ENCODE measurements at places on chromosomes 16 and 17.

- DNase-seq = no peak
Observed at GRCh38 chr16:55513616-55514015, 4.7 kb downstream of the LPCAT2 start.

GRCh38 chr16:54165912-54166865 lies 120.4 kb downstream of the IRX3 start:
- DNase-seq = no peak

DNA sequence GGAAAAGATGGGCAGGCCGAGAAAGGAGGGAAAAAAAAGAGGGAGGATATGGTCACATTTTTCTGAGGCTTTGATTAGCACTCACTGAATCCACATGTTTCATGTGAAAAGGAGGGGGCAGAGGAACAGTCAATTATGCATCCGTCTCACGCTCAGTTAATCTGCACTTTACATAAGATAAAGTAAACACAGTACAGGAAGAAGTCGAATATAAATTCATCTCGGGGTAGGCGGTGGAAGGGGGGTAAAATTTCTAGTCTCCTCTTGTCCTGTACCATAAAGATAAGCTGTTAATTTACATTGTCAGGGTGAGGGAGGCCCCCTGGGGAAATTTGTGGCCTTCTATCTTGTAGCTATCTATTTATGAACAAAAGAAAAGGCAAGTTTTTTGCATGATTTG lies 73.1 kb upstream of the CES5A start:
- no peak for DNase-seq

GRCh38 chr17:31631766-31632165 lies 227.3 kb downstream of the COPRS start:
- DNase-seq = no peak

GRCh38 chr17:29642171-29642611 lies 19.5 kb upstream of the CORO6 start:
- DNase-seq = no peak

DNA sequence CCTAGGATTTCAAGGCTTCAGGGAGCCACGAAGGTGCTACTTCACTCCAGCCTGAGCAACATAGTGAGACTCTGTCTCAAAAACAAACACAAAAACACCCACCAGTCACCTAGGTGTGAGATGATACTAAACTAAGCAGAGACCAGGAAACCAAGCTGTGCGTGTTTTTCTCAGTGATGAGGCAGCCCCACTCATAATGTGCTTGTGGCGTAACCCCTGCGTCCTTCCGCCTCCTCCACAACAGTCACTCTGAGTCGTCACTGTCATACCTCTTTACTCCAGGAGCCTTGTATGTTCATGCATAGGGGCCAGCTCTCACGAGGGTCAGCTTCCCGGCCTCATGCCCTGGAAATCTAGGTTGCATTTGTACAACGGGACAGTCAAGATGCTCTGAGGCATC lies 31.1 kb upstream of the SLC47A1 start:
- no peak for DNase-seq

GRCh38 chr17:30005709-30006320 lies 64.4 kb downstream of the EFCAB5 start:
- no peak for DNase-seq

DNA sequence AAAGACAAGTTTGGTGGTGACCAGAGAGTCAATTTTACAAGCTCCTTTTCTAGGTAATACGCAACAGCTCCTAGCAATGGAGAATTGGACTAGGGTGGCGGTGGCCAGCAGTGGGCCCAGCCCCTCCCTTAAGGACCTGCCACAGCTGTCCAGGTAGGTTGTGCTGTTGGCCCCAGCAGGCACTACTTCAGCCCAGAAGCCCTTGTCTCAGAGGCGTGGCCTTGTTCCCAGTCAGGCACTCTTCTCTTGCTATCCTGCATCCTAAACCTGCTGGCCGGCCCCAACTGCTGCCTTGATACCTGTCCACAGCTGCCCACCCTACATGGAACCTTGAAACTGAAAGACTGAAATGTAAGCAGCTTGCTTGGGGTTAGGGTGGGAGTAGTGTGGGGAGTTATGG lies 989 bp upstream of the GALK1 start:
- no peak for DNase-seq

DNA sequence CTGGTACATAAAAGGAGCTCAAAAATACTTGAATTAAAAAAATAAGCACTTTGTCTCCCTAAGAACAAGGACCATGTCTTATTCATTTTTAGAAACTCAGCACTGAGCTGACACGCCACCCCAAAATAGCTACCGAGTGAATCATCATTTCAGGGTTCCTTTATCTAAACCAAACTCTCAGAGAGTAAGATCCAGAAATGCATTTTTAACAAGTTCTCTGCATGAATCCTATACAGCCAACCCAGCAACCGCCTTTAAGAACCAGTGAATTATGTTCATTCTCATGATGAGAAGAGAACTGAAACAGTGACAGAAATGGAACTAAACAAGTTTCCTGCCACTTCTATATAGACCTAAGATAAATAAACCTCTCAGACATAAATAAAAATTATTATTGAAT lies 8.7 kb downstream of the C16orf87 start:
- DNase-seq = no peak

- no peak for DNase-seq
Observed at GRCh38 chr17:45221081-45222013, at the start of gene FMNL1. Gene FMNL1, plus strand, starts transcription at chr17:45221885. Its CDS starts 240 bp downstream, at chr17:45222125.

- DNase-seq = no peak
Observed at GRCh38 chr17:17382971-17383370, 79.8 kb downstream of the NT5M start.

- DNase-seq = no peak
Observed at GRCh38 chr16:52099382-52099781, 447.6 kb downstream of the TOX3 start.

- no peak for DNase-seq
Observed at GRCh38 chr17:36675250-36675649, 73.9 kb downstream of the MRM1 start.

- peak; percentile 62 for DNase-seq
Observed at GRCh38 chr17:31524926-31525800, 133.7 kb downstream of the RAB11FIP4 start.

DNA sequence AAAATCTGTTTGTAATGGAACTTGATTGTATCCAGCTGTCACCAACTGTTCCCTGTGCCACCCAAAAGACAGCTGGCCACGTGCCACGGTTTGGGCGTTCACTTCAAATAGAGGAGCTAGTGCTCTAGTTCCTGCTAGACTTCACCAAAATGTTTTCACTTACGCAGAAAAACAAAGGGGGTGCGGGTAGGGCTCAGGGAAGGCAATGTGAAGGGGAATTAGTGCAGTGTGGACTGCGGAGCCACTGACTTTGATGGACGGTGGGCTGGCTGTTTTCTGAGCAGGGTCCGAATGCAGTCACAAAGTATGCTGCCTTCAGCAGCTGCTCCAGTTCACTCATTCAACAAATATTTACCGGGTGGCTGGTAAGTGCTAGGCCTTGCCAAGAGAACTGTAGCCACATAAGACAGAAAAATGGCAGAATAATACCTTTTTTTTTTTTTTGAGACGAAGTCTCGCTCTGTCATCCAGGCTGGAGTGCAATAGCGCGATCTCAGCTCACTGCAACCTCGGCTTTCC lies 7.6 kb upstream of the CYTH1 start:
- no peak for DNase-seq

GRCh38 chr16:17459903-17460521 lies 10.7 kb downstream of the XYLT1 start:
- no peak for DNase-seq

- DNase-seq = no peak
Observed at GRCh38 chr16:23134274-23134673, 15.0 kb downstream of the USP31 start.

- no peak for DNase-seq
Observed at GRCh38 chr17:75619506-75620431, 13.5 kb upstream of the SMIM5 start.

GRCh38 chr17:15501793-15502192 lies 34.4 kb upstream of the CDRT4 start:
- DNase-seq = no peak

- DNase-seq = peak; percentile 38
Observed at GRCh38 chr17:49968405-49969133, 421 bp upstream of the DLX4 start.

DNA sequence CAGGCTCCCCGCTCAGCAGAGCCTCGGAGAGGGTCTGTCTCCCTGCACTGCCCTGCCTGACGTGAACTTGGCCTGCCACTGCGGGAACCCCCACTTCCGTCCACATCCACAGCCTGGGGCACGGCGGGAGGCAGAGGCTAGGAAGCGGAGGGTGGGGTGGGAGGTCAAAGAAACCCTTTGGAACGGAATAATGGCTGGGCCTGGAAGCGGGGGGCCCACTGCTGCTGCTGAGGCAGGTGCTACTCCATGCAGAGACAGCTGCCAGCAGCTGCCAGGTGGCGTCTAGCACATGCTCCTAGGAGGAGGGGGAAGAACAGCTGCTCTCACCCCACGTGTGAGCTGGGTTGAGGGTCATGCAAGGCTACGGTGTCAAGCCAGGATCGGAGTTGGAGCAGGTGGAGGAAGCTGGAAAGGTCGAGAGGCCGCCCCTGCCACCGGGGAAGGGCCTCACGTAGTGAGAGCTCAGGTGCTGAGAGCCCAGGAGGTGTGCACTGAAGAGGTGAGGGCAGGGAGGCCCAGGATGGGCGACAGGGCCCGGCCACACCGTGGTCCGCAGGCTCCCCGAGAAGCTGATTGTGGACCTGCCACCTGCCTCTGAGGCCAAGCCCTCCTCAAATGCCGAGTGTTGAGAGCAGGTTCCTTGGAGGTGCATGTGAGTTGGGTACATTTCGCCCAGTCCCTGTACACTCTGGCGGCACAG lies 9.8 kb downstream of the FSCN2 start:
- no peak for DNase-seq

- no peak for DNase-seq
Observed at GRCh38 chr16:7051591-7052349, 280.9 kb upstream of the RBFOX1 start.

DNA sequence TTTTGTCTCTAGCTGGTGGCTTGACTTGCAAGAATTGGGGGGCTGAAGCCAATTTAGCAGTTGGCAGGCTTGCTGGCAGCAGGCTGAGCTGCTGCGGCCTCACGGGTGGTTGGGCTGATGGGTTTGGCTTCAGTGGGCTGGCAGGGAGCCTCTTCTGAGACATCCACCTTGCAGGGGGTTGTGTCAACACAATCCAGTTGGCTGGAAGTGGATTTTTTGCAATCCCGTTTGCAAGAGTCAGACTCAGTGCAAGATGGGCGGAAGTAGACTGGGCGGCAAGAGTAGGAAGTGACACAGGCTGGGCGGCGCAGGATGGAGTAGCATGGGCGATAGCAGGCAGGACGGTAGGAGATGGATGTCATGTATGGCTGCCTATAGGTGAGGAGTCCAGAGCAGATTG lies 1.5 kb downstream of the KRTAP16-1 start:
- no peak for DNase-seq

DNA sequence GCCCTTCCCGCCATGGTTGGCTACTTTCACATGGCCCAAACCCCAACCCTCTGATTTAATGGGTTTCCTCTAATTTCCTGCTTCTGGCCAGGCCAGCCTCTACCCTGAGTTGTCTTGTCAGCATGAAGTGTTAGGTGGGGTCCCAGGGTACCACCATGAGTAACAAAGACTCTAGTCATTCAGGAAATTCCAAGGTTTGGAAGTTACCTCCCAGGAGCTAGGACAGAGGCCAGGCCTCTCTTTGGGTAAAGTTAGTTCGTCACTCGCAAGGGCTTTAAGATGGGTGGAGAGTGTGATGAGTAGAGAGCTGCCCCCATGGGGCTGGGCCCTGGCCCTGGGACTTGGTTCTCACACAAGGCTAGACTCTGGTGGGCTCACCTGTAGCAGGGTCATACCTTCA lies 54.6 kb downstream of the PLD6 start:
- no peak for DNase-seq

DNA sequence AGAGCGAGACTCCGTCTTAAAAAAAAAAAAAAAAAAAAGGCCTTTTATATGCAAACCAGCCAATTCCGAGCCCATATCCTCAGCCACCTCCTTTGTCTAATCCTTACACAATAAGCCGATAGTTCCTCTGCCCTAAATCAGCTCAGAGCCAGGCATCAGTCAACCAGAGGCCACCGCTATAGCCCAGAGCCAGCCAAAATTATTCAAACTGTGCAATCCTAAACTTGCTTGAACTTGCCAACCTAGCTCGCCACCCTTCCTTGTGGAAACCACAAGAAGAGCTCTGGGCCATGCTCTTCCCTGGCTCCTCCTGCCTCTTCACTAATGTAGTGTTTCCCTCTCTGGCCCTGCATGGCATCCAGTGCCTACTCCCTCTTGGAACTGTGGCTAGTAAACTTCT lies 17.7 kb downstream of the ITGAL start:
- DNase-seq = no peak

DNA sequence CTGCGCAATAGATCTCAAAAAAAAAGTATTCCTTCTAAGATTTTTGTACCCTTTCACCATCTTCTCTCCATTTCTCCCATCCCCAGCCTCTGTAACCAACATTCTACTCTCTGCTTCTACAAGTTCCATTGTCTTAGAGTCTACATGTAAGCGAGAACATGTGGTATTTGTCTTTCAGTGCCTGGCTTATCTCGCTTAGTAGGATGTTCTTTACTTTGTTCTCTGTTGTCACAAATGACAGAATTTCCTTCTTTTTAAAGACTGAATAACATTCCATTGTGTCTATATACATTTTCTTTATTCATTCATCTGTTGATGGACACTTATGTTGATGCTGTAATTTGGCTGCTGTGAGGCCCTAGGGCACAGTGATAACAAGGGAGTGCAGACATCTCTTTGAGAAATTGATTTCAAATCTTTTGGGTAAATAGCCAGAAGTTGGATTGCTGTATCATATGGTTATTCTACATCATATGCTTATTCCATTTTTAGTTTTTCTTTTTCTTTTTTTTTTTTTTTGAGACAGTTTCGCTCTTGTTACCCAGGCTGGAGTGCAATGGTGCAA lies 37.7 kb upstream of the MYH10 start:
- DNase-seq = no peak

DNA sequence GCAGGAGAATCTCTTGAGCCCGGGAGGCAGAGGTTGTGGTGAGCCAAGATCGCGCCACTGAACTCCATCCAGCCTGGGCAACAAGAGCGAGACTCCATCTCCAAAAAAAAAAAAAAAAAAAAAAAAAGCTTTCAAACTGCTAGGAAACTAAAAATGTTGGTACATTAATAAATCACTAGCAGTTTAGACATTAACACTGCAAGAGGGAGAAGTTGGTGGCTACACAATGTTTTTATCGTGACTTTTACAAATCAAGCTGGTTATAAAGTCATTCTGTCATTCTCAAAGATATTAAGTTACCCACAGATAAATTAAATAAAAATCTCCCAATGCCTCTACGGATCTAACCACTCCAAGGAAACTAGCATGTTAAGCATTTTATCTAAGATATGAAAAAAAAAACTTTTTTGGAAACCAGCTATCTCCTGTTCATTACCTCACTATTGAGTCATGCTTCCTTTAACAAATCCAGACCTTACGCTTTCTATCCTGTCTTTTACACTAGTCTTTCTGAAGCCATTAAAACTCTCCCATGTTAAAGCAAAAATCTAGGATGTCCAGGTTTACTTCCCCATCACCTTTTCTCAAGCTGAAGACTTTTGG lies 85.9 kb upstream of the SMURF2 start:
- DNase-seq = no peak

- no peak for DNase-seq
Observed at GRCh38 chr16:79659344-79659743, 58.8 kb upstream of the MAF start.
